Astrocyte of the spinal cord (primary cell): ENCODE measurements at places on chromosomes 2 and 18.

DNA sequence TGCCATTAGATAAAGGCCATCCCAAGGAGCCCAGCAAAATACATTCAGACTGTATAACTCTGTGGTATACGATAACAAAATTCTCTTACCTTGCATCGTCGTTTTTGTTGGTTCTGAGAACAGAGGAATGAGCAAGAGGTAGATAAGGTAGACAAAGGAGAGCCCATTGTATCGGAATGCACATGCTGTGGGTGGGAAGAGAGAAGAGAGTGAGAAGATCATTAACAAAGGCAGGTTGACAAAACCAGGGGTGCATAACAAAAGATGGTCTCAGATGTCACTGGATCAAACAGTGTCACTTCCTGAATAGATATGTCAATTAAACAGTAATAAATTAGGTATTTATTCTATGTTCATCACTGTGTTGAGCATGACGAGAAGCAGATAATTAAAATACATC, 83.3 kb downstream of the PIEZO2 start:
- DNase-seq, result no peak

DNA sequence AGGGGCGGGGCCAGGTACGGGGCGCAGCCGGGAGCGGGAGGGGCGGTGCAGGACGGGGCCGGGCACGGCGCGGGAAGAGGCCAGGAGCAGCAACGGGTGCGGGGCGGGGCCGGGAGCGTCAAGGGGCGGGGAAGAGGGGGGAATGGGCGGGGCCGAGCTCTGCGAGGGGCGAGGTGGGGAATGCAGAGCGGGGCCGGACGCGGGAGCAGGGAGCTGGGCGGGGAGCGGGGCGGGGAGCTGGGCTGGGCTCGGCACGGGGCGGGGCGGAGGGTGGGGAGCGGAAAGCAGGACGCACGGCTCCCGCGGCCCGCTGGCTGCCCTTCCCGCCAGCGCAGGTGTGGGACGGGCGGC, at the start of gene IMPA2:
TSS of gene IMPA2 (plus strand) at position 316 of the 351 bp plus-strand sequence. CDS start 163 bp downstream, outside the sequence.
- DNase-seq, result no peak

DNA sequence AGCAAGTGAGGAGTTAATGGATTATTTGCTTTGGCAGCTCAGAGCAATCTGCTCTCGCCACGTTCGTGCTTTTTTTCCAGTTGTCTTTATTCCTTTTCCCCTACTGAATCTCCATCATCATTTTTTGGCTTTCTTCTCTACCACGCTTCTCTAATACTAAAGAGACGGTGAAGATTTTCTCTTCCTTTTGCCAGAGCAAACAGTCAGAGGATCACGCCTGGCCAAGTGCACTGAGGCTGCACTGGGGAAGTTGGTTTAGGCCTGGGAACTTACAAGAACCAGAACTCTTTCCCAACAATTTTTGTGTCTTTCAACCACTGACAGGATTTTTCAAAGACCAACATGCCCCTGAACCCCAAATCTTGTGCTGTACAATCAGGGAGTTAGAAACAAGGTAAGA, 172.3 kb downstream of the PID1 start:
- DNase-seq, result no peak

DNA sequence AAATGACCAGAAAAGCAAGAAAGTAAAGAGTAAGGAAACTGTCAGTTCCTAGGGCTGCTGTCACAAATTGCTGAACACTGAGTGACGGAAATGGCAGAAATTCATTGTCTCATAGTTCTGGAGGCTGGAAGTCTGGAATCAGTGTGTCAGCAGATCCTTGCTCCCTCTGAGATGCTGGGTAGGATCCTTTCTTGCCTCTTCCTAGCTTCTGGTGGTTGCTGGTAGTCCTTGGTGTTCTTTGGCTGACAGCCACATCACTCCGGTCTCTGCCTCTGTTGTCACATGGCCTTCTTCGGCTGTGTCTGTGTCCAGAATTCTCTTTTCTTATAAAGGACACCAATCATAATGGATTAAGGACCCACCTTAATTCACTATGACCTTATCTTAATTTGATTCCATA, 21.9 kb downstream of the PLEKHB2 start:
- no peak for DNase-seq

- DNase-seq, result no peak
Measured at GRCh38 chr2:18831916-18832510, 242.6 kb upstream of the NT5C1B start.
